ENCODE measurements at places on chromosomes 11 and 22.

GRCh38 chr11:17802491-17802890 is 67.9 kb downstream of the KCNC1 start:
- no peak for DNase-seq

- DNase-seq, result peak; percentile 4
Observed at GRCh38 chr11:58958500-58958899, 19.2 kb downstream of the GLYATL1 start.

DNA sequence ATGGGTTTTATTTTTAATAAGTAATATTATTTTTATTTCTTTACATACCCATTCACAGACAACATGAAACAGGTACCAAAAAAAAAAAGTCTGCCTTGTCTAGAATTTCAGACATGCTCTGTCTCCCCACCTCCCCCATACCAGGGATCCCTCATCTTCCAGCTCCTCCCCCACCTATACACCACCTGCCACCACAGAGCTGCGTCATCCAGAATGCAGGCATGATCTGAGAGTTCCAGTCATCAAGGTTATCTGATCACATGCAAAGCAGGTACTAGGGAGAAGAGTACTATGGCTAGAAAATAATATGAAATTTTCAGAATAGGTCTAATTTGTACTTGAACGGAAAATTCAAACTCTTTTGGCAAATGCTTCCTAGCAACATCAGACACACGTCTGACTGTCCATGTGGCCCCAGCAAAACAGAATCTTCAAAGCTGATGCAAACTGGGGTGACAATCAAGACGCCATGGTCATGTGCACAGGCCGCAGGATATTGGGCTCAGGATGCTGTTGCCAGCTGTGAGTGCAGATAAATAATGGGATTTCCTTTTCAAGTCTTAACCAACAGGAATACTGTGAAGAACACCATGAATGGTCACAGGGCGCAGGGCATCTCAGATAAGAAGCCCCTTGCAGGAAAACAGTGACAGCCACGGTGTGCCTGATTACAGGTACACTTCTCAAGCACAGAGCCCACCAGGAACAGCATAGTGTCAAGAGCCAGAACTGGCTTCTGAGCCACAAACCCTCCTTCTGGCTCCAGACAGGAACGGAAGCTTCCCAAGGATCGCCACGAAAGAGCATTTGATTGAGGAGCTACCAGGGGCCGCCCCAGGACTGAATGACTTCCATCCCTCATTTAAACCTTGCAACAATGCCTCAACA is 169.5 kb downstream of the EFCAB6 start:
- DNase-seq, result no peak

GRCh38 chr22:39832627-39833074 is 60.9 kb downstream of the ENTHD1 start:
- DNase-seq, result no peak

GRCh38 chr11:105049481-105049880 is 4.3 kb upstream of the CARD16 start:
- DNase-seq, result no peak

- DNase-seq, result no peak
Observed at GRCh38 chr11:65973439-65974110, 12.0 kb downstream of the SART1 start.

DNA sequence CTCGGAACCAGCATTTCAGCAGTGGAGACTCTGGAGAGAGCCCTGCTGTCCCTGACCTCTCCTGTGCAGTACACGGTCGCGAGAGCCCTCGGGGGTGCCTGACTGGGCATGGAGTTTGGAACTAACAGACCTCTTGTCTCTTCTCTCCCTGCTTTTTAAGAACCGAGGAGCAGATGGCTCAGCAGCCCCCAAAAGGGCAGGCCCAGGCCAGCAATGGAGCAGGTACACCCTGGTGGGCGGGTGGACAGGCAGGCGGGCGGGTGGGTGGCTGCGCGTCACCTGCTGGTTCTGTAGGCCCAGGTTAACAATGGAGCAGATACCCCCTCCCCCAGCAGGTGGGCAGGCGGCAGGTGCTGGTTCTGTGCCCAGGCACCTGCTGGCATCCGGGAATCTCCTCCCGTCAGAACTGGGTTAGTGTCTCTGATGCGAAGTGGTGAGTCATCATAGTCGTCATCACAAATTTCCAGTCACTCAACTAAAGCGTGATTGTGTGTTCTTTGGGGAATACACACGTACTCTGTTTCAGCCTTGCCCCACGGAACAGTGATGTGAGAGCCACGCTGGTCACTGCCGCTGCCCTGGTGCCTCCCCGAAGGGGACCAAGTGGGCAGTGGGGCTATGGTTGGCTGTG is 41.1 kb downstream of the GRAMD4 start:
- no peak for DNase-seq
